ENCODE measurements at places on chromosomes 11 and 22.

GRCh38 chr11:48006301-48006992 lies 26.1 kb downstream of the PTPRJ start:
- DNase-seq, result peak; percentile 73

DNA sequence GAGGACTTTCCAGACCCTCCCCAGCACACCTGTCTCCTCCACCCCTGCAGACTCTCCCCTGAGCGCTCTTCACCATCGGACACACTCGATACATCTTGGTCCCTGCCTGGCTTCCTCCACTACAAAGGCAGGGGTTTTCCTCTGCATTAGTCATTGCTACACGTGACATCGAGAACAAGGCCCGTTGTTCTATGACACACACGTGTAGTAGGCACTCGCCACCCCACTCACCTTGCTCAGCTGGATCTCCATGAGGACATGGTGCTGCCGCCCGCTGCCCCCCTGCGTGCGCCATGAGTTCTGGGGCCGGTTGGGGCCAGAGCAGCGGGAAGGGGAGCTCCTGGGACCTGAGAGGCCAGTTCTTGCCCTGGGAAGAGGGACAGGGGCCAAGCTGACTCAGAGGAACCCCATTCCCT lies 16.7 kb downstream of the ATG2A start:
- DNase-seq, result peak; percentile 32

GRCh38 chr22:21959274-21960074 lies 6.8 kb upstream of the PPM1F start:
- no peak for DNase-seq

GRCh38 chr11:133618544-133618943 lies 86.2 kb upstream of the OPCML start:
- no peak for DNase-seq

GRCh38 chr11:1733009-1733715 lies 17.2 kb downstream of the IFITM10 start:
- peak; percentile 45 for DNase-seq

DNA sequence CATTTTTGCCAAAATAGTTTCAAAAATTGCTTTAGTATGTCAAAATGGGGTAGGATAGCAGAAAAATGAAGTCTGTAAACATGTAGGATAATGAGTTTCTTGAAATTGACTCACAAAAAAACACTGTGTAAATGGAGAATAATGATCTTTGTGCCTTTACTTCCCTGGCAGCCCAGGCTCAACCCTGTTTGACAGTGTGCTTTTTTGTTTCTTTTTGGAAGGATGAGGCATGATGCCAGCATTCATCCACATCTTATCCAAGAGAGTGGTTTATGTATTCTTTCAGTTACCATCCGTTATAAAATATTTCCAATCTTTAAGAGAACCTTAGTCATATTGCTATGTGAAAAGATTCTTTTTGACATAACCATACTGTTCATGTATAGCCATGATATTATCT lies 70.6 kb downstream of the ARHGAP42 start:
- no peak for DNase-seq

- DNase-seq, result peak; percentile 79
These were observed 3.3 kb upstream of the RAG1 start for GRCh38 chr11:36564376-36565030.

All from astrocyte of the hippocampus (primary cell).